ENCODE measurements at places on chromosomes 7 and 10. TPM values are rescaled to one million over a fixed set of nuclear protein-coding genes. Genes with fewer than 3 reads are reported as not detected.

PRKCQ gene
- total RNA-seq: 26.6 TPM

KNDC1 gene
- not detected for total RNA-seq

TEX47 gene
- not detected for total RNA-seq

CAMK2B gene
- not detected for total RNA-seq

CRYGN gene
- total RNA-seq: not detected

ARMC3 gene
- not detected for total RNA-seq

CUBN gene
- 6.5 TPM for total RNA-seq

EIF4H gene
- total RNA-seq: 330 TPM

YAE1 gene
- total RNA-seq: 5.2 TPM

ATP6V1F gene
- total RNA-seq: 54.8 TPM

Data from CD8-positive, alpha-beta T cell (primary cell).